ENCODE measurements at places on chromosomes 12 and 14.
A peak's percentile ranks its signal among the peaks of the same experiment; 100 is the strongest.

DNA sequence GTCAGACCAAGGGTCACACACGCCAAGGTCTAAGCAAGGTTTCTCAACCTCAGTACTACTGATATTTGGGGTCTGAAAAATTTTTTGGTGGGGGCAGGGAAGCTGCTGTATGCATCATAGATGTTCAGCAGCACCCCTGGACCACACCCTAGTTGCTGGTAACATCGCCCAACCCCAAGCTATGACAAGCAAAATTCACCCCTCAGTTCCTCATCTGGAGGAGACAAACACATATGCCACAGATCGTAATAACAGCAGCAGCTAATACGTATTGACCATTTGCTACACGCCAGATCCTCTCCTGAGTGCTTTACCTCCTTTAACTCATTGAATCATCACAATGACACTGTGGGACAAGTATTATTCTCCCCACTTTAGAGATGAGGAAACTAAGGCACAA is 46.4 kb downstream of the ACTN1 start:
- H3K4me1 ChIP-seq = peaks cover 4% of the 10 kb centered on the region
- H3K27me3 ChIP-seq = no peaks in the 10 kb centered on the region
- H3K27ac ChIP-seq = no peak overlapping the region
- no peak for DNase-seq
- H3K4me3 ChIP-seq = no peak overlapping the region

- no peaks in the 10 kb centered on the region for H3K4me1 ChIP-seq
- no peaks in the 10 kb centered on the region for H3K27me3 ChIP-seq
- no peak overlapping the region for H3K27ac ChIP-seq
These were observed 14.1 kb downstream of the ATP6V0A2 start for GRCh38 chr12:123726244-123726643.

DNA sequence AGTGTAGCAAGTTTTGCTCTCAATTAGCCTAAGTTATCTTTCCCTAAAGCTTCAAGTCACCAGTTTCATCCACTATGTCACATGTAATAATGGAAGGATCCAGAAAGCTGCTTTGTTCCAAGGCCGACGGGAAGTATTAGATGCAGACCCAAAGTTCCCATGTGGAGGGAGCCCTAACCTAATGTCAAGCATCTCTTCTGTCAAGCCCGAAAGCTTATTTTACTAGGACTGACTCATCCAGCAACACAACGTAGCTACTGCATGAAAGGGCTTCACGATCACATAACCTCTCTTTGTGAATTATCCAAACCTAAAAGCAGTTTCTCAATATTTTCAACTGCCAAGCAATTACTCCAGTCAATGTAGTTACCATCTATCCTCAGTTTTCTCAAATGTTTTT is 133.4 kb downstream of the SLC6A15 start:
- H3K4me3 ChIP-seq = no peak overlapping the region
- H3K4me1 ChIP-seq = no peaks in the 10 kb centered on the region
- no peaks in the 10 kb centered on the region for H3K27me3 ChIP-seq
- no peak for DNase-seq
- H3K36me3 ChIP-seq = no peaks in the 10 kb centered on the region

DNA sequence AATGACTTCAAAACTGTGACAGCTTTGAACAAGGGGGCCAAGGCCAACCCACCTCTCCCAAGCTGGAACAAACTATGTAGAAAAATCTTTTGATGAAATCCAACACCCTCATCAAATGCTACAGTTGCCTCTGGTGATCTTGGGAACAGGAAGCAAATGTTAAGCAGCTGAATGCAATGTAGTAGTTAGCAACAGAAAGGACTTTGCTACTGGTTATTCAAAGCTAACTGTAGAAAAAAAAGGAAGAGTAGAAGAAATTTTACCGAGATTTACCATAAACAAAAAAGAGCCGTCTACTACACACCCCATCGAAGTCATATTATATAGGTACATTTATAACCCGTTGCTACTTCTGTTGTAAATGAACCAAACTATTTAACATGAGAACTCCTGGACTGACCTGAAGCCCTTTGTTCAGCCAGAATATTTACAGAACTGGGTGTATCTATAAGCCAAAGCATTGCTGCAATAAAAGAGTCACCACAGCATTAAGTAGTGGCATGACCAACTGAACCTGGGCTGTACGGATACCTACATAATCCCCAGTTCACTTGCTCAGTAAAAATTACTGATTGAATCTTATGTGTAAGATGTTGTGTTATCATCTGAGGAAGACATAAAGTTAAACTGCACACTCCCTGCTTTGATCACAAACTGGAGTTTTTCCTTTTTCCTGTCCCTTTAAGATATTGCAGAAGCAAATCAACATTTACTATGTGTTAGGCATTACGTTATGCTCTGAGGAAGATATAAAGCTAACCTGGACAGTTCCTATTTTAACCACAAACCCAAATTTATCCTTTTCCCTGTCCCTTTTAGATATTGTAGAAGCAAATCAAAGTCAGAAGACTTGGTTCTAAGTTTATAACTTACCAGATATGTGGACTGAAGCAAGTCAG is 25.1 kb downstream of the SYNJ2BP start:
- no peaks in the 10 kb centered on the region for H3K27me3 ChIP-seq
- H3K36me3 ChIP-seq = peaks cover 6% of the 10 kb centered on the region
- H3K4me1 ChIP-seq = no peaks in the 10 kb centered on the region
- H3K4me3 ChIP-seq = no peak overlapping the region
- DNase-seq = no peak

- DNase-seq = no peak
- H3K4me3 ChIP-seq = no peak overlapping the region
- H3K36me3 ChIP-seq = no peaks in the 10 kb centered on the region
- H3K4me1 ChIP-seq = peaks cover 2% of the 10 kb centered on the region
- H3K27ac ChIP-seq = no peak overlapping the region
These were observed 68.2 kb downstream of the BCAT1 start for GRCh38 chr12:24880732-24881131.

DNA sequence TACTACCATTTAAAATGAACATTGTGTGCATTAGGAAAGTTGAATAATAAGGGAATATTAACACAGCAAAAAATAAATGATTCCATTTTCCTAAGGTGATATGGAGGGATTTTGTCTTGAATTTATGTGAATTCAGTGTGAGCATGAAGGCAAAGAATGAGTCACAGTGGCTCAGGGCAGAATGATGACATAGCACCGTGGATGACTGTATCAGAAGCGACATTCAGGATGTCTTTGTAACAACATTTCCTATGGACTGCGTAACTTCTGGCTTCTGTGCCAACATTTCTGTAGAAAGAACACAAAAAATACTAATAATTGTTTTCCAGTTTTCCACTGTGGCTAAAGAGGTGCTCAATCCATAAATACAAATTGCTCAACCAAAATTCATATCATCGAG is 54.6 kb downstream of the TTC8 start:
- no peaks in the 10 kb centered on the region for H3K4me1 ChIP-seq
- peaks cover 21% of the 10 kb centered on the region for H3K36me3 ChIP-seq
- DNase-seq = no peak
- no peak overlapping the region for H3K4me3 ChIP-seq
- H3K27ac ChIP-seq = no peak overlapping the region
- no peaks in the 10 kb centered on the region for H3K27me3 ChIP-seq

DNA sequence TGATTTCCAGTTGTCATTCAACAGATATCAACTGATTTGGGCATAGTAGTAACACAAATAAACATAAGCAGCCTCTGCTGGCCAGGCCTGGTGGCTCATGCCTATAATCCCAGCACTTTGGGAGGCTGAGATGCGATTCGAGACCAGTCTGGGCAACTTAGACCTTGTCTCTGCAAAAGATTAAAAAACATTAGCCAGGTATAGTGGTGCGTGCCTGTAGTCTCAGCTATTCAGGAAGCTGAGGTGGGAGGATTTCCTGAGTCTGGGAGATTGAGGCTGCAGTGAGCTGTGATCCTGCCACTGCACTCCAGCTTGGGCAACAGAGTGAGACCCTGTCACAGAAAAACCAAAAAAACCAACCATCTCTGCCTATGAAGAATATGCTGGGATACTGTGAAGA is 7.1 kb downstream of the METAP2 start:
- no peaks in the 10 kb centered on the region for H3K27me3 ChIP-seq
- no peak overlapping the region for H3K27ac ChIP-seq
- peaks cover 21% of the 10 kb centered on the region for H3K36me3 ChIP-seq
- H3K4me3 ChIP-seq = no peak overlapping the region
- DNase-seq = no peak

DNA sequence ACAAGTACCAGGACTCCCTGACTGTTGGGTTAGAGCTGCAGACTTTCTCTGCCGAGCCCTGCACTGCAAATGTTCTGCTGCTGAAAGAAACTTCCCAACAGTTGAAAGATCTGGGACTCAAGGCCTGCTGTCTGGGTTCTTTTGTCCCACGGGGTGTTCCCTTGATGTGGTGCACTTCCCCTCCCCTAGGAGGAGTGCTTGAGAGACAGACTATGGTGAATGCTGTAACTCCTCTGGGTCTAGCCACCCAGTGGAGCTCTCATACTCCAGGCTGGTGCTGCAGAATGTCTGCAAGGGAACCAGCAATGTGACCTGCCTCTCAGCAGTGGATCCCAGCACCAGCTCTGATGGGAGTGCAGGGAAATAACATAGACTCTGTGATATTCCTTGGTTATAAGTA is 129.2 kb upstream of the SLCO1B1 start:
- peaks cover 10% of the 10 kb centered on the region for H3K36me3 ChIP-seq
- no peaks in the 10 kb centered on the region for H3K4me1 ChIP-seq
- no peaks in the 10 kb centered on the region for H3K27me3 ChIP-seq
- H3K4me3 ChIP-seq = no peak overlapping the region
- no peak for DNase-seq
- H3K27ac ChIP-seq = no peak overlapping the region

GRCh38 chr12:130031571-130032189 is 127.9 kb upstream of the TMEM132D start:
- H3K27me3 ChIP-seq = peaks cover 25% of the 10 kb centered on the region
- H3K4me3 ChIP-seq = no peak overlapping the region
- DNase-seq = no peak
- no peaks in the 10 kb centered on the region for H3K4me1 ChIP-seq
- H3K27ac ChIP-seq = no peak overlapping the region
- H3K36me3 ChIP-seq = no peaks in the 10 kb centered on the region

DNA sequence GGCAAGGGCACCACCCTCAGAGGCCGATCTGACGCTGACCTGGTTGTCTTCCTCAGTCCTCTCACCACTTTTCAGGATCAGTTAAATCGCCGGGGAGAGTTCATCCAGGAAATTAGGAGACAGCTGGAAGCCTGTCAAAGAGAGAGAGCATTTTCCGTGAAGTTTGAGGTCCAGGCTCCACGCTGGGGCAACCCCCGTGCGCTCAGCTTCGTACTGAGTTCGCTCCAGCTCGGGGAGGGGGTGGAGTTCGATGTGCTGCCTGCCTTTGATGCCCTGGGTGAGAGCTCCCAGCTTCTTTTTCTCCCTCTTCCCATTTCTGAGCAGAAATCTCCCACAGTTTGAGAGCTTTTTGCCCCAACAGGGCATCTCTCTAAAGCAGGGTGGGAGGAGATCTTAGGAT is 1.8 kb downstream of the OAS1 start:
- peak overlapping the region; percentile 99 for H3K4me3 ChIP-seq
- H3K27me3 ChIP-seq = no peaks in the 10 kb centered on the region
- DNase-seq = no peak
- H3K27ac ChIP-seq = peak overlapping the region; percentile 77
- peaks cover 40% of the 10 kb centered on the region for H3K4me1 ChIP-seq

GRCh38 chr12:82325540-82326336 is 32.4 kb downstream of the CCDC59 start:
- no peak overlapping the region for H3K4me3 ChIP-seq
- peaks cover 6% of the 10 kb centered on the region for H3K27me3 ChIP-seq
- no peaks in the 10 kb centered on the region for H3K4me1 ChIP-seq

DNA sequence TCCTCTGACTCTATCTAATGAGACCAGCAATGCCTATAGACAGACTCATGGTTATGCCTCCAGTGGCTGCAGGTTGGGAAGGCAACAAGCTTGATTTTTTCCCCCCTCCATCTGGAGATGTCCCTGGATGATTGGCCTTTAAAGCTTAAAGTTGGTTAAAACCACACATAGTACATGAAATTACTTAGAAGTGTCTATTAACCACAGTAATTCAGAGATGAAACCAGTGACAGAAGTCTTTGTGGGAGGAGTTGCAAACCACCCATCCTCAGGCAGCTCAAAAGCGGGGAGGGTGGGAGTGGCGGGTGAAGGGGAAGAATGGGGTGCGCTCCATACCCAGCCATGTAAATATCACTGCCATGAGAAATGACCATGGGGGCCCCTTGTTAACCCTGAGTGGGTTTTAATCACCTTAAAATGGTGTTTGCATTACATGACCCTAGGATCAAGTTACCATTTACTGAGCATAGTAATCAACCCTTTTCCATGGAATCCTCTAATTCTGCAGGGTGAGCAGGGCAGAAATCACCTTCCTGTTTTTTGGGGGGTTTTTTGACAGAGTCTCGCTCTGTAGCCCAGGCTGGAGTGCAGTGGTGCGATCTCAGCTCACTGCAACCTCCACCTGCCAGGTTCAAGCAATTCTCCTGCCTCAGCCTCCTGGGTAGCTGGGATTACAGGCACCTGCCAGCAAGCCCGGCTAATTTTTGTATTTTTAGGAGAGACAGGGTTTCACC is 133.5 kb downstream of the FOXN3 start:
- H3K4me1 ChIP-seq = peaks cover 59% of the 10 kb centered on the region
- H3K36me3 ChIP-seq = peaks cover 16% of the 10 kb centered on the region
- peak overlapping the region; percentile 71 for H3K4me3 ChIP-seq
- DNase-seq = no peak

- no peak for DNase-seq
- H3K4me3 ChIP-seq = no peak overlapping the region
- no peaks in the 10 kb centered on the region for H3K36me3 ChIP-seq
- H3K27me3 ChIP-seq = no peaks in the 10 kb centered on the region
- H3K4me1 ChIP-seq = no peaks in the 10 kb centered on the region
- H3K27ac ChIP-seq = no peak overlapping the region
These were observed 514.6 kb upstream of the FBXO33 start for GRCh38 chr14:39946807-39947206.

DNA sequence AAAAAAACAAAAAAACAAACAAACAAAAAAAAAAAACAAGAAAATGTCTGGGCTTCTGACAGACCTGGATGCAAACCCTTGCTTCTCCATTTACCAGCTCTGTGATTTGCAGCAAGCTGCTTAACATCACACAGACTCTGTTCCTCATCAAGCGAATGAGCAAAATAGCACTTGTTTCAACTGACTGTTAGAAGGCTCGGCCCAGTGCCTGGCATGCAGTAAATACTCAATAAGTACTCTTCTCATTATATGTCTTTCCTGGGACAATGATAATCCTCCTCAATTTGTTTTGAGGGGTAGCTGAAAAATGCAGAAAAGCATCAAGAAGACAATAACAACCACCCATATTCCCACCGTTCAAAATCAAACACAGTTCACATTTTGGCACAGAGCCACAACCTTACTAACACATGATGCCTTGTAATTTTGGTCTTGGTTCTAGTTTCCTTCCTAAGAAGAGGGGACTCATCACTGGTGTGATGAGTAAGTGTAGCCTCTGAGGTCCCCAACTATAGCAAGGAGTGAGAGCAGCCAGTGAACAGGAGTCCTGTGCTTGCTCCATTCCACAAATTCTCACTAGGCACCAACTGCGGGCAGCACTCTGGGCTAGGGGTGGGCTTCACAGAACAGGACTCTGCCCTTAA is 60.4 kb downstream of the TTC7B start:
- peaks cover 8% of the 10 kb centered on the region for H3K4me1 ChIP-seq
- no peak overlapping the region for H3K4me3 ChIP-seq
- H3K27ac ChIP-seq = no peak overlapping the region
- no peak for DNase-seq
- no peaks in the 10 kb centered on the region for H3K27me3 ChIP-seq

GRCh38 chr14:22623047-22623446 is 21.1 kb downstream of the OR6J1 start:
- no peaks in the 10 kb centered on the region for H3K27me3 ChIP-seq
- H3K27ac ChIP-seq = no peak overlapping the region
- DNase-seq = no peak
- H3K4me3 ChIP-seq = no peak overlapping the region

Data from natural killer cell treated with Interleukin-12 subunit alpha and Interleukin-12 subunit beta and Interleukin-15 and Interleukin-18, amount 100 ng/mL, for 72 hours (primary cell).